ENCODE measurements at places on chromosomes 1 and 21.

DNA sequence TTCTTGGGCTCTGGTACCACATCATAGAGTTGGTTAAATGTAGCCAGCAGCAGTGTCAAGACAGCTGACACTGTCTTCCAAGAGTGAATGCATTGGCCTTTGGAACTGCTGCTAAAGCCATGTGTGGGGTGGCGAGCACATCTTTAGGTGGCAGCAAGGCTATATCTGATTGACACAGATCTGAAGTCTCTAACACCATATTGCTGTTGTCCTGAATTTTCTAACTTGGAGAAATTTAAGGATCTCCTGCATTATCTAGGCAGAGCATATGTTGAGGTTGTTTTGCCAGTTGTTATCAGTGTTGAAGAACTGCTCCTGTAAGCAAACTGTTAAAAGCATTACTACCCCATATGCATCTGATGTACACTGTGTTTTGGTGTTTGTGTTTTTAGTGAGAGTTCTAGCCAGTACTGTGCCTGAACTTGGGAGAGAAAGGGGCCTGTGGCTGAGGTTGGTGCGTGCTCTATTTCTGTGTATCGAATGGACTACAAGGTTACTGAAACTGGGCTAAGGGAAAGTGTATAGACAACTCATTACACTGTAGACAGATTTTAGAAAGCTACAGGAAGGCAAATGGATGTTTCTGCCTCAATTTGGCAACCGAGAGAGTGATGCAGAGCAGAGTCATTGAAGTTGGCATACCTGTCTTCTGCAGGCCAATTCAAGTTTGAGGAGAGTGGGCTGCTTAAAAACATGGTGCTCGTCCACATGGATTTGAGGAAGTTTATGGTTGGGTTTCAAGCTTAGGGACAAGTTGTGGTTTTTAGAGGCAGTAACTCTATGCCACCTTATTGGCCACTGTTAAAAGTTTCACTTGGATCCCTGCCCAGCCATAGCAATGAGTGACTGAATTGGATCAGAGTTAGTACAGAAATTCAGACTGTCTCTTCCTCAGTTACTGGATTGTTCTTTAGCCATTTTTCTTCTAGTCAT, 16.9 kb downstream of the DYRK3 start:
- no peak for DNase-seq

- no peak for DNase-seq
These were observed 10.0 kb downstream of the LTN1 start for GRCh38 chr21:28982637-28983036.

- no peak for DNase-seq
These were observed 48.3 kb downstream of the SIM2 start for GRCh38 chr21:36747041-36747814.

- DNase-seq: no peak
These were observed 72.3 kb upstream of the COL11A1 start for GRCh38 chr1:103180660-103181059.

GRCh38 chr1:187046293-187046692, 217.5 kb downstream of the PLA2G4A start:
- no peak for DNase-seq

GRCh38 chr21:27192281-27192949, 225.5 kb upstream of the ADAMTS5 start:
- no peak for DNase-seq

- no peak for DNase-seq
These were observed 40.3 kb upstream of the TRIM67 start for GRCh38 chr1:231121533-231121932.

- DNase-seq: no peak
These were observed 17.3 kb upstream of the PTCH2 start for GRCh38 chr1:44860331-44860730.

DNA sequence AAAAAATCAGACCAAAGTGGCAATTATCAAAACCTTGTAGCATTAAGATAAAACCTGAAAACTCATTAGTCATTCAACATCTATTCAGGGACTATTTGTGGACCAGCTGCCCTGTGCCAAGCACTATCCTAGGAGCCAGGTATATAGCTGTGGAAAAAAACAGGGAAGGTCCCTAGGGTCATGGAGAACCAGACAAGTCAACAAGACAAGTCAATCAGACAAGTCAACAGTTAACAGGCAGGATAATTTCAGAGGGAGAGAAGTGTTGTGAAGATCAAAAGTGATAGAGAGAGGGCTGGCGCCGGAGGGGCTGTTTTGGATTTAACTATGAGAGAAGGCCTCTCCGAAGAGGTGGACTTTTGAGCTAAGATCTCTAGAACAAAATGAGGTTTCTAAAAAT, 3.3 kb upstream of the ATP1A4 start:
- DNase-seq: no peak

DNA sequence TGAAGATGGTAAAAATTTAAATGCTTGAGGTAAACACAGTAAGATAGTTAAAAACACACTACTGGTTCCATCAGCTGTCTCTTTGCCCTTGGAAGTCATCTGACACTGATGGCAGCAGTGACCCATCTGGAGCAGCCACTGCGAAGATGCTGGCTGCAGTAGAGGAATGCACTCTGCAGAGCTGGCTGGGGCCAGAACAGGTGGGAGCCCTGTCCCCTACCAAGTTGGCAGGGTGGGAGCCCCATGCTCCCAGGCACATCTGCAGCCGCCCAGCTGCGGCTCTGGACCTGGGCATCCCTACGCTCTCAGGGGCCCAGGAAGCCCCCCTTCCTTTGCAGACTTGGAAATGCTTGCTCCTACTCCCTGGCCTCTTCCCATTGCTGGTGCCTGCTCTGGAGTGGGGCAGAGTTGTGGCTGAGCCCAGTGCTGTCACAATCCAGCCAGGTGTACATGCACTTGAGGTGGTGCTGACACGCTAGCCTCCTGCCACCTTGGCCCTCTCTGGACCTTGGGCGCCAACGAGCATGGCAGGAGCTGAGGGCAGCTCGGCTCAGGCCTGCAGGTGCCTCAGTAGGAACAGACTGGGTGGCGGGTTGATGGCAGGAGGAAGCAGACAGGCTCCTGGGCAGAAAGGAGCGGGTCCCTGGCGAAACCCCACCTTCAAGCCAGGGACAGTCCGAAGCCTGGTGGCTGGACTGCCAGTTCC, 227.0 kb downstream of the FGGY start:
- DNase-seq: no peak

DNA sequence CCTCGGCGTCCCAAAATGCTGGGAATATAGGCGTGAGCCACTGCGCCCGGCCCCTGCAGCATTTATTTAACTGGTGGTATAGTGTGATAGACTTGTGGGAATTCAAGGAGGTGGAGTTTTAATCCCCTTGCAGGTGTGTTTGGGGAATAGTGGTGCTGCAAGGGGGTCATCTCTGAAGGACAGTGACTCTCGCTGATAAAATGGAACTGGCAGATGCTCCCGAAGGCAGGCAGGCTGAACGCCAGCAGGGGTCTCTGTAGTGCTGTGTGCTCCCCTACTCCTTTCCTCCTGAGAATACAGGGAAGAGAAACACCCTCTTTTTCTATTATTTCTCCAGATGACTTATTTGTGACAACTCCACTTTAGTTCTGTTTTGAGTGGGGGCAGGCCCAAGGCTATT, 4.0 kb downstream of the OSCP1 start:
- no peak for DNase-seq

- peak; percentile 47 for DNase-seq
These were observed 3.5 kb upstream of the PEAR1 start for GRCh38 chr1:156889802-156890580.

DNA sequence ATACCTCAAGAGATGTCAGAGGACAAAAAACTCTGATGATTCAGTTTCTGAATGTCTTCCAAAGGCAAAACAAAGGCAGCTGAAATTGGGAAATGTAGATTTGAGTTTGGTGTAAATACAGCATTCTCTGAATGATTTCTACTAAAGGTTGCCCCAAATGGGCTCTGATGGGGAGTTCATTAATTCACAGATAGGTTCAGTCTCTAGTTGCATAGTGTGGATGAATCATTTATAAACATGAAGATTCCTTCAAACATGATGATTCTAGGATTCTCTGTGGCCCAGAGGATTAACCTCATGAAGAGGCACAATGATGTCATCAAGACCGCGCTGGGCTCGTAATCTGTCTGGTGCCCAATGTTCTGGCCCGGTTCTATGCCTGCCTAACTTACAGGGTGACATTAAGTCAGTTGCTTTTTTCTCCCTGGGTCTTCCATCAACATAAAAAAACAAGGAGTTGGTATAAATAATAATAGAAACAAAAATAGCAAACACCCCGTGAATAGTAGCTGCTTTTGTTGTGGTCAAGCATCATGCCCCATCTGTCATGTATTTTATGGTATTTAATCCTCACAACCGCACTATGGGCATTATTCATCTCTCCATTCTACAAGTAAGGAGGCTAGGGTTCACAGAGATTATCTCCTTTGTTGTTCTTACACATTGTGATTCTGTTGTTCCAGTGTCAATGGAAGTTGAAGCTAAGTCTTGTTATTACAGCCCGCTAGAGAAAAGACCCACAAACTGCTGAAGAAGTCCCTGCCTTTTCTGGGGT, 509.6 kb upstream of the USP24 start:
- no peak for DNase-seq

GRCh38 chr21:27700974-27701614, 734.2 kb upstream of the ADAMTS5 start:
- peak; percentile 29 for DNase-seq

- no peak for DNase-seq
These were observed 151.8 kb downstream of the PTPRU start for GRCh38 chr1:29388170-29388569.

GRCh38 chr1:109818988-109819764, 55.5 kb upstream of the EPS8L3 start:
- DNase-seq: no peak

- DNase-seq: no peak
These were observed 98.7 kb upstream of the SLC35F3 start for GRCh38 chr1:233805786-233806185.

DNA sequence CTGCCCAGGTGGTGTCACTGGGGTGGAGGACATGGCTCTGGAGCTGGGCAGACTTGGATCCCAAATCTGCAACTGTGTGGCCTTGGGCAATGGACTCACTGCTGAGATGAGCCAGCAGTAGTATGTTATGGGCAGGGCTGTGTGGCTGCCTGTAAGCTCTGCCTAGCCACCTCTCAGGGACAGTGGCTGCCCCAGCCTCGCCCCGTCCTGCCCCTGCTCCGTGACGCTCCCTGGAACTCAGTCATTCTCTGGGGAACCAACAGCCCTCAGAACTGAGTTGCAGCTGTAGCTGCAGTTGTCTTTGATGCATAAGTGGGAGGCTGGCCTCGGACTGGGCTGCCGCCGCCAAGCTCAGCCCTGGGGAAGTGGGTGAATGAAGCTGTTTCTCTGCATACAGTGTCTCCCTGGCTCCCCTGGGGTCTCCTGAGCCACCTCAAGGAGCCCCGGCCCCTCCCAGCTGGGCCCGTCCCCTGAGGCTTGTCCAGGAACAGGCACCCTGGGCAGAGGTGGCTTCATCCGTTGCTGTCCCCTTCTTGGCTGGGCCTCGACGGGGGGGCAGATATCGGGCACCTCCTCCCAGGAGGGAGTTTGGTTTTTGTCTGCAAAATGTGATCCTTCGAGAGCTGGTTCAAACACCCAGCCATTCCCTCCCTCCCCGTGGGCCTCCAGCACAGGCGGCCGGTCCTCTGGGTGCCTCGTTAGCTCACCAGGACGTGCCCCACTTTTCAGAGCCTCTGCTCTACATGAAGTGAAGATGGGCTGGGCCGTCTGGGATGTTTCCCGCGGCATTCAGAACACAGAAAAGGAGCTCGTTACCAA, 26.2 kb upstream of the PLCH2 start:
- no peak for DNase-seq

DNA sequence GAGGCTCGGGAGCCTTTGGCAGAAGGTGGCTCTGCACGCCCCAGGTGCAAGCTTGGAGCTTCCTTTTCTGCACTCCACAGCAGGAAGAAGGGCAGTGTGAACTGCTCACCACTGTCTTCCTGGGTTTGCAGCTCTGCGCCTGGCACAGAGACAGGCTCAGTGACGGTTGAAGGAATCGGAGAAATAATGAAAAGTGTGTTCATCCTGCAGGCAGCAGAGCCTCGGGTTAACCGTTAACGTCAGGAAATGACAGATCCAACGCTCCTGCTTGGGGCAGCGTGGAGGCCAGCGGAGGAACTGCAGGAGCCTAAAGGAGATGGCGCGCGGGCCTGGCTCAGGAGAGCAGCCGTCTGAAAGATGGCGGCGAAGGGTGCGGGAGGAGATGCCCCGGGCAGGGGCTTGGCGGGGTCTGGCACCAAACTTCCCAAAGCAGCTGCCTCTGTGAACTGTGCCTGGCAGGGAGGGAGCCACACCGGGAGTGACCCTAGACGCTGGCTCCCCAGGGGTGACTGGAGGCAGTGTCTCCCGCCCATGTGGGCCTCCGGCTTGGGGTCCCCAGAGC, 10.9 kb upstream of the SAMD11 start:
- no peak for DNase-seq

- no peak for DNase-seq
These were observed 1.7 kb downstream of the BACE2 start for GRCh38 chr21:41169701-41170100.

GRCh38 chr1:171911506-171911905, 70.2 kb downstream of the DNM3 start:
- DNase-seq: no peak

DNA sequence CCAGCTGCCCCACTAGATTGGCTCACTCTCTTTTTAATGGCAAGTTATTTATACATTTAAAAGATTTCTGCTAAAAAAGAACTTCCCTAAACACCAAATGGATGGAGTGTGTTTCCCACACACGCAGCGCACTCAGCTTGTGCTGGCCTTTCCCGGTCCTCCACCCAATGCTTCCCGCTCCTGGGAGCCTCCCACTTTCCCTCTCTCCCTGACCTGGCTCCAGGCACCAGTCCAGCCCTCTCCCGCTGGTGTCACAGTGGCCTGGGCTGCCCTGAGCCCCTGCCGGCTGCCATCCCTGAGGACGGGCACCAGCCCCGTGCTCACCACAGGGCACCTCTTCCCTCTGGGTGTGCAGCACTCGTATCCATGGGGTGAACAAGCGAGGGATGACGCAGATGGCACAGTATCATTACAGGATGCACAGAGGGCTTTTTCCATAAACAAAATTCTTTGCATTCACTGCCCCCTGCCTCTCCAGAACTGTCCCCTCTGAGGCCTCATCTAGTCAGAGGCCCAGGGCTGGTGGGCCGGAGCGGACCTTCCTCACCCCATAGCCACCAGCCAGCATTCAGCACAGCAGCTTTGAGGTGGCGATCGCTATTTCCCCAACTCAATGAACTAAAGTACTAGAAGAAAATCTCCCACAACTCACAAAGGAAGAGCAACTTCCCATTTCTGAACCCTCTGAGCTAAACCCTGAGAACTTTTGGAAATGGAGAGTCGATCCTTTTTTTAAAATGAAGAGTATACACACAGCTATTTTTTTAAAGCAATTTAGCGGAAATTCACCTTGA, 68.5 kb downstream of the SLC37A1 start:
- no peak for DNase-seq

GRCh38 chr1:185645162-185645640, 89.0 kb upstream of the HMCN1 start:
- DNase-seq: no peak

GRCh38 chr1:91007827-91008226, 14.0 kb downstream of the ZNF644 start:
- DNase-seq: no peak

GRCh38 chr1:201353186-201353940, 24.1 kb downstream of the TNNT2 start:
- DNase-seq: no peak

DNA sequence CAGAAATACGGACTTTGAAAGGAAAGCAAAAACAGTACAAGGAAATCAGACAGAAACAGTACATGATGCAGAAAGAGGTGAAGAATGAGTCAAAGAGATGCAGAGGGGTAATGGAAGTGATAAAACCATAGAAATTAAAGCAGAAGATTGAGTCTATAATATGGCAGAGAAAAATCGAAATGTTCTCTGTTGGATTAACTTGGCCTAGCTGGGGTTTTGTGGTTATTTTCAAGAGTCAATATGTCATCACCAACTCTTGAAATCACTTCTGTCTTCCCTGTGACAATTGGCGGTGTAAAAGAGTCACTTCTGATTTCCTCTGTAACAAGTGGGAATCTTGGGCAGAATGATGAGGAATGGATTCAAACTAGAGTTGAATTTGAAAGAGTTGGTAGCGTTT, 7.4 kb downstream of the YTHDF2 start:
- DNase-seq: no peak

Data from CD4-positive, alpha-beta memory T cell (primary cell).